ENCODE measurements at places on chromosomes 7 and 10.

GRCh38 chr10:23412223-23412622 is 26.7 kb upstream of the OTUD1 start:
- peak; percentile 75 for DNase-seq

DNA sequence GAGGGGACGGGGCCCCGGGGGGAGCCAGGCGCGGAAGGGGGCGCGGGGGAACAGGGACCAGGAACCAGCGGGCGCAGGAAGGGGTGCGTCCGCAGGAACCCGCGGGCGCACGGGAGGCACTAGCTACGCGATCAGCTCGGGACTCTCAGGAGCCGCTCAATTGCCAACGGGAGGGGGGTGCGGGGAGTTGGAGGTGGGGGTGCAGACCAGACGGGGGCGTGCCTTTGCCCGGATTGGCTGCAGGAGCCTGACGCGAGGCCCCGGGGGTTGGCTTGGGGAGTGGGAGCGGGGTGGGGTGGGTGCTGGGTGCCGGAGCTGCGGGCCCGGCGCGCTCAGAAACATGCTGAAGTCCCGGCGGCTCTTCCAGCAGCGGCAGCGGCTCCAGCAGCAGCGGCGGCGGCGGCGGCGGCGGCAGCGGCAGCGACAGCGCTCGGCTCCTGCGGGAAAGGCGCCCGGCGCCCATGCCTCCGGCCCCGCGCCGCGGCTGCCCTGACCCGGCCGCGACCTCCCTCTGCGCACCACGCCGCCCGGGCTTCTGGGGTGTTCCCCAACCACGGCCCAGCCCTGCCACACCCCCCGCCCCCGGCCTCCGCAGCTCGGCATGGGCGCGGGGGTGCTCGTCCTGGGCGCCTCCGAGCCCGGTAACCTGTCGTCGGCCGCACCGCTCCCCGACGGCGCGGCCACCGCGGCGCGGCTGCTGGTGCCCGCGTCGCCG is at the start of gene ADRB1:
Gene ADRB1, plus strand, starts transcription at position 335 of the 715 bp plus-strand sequence. Its CDS starts 267 bp downstream, at position 602.
- peak; percentile 54 for DNase-seq

- DNase-seq, result no peak
These were observed 54.4 kb downstream of the MGMT start for GRCh38 chr10:129521161-129522025.

DNA sequence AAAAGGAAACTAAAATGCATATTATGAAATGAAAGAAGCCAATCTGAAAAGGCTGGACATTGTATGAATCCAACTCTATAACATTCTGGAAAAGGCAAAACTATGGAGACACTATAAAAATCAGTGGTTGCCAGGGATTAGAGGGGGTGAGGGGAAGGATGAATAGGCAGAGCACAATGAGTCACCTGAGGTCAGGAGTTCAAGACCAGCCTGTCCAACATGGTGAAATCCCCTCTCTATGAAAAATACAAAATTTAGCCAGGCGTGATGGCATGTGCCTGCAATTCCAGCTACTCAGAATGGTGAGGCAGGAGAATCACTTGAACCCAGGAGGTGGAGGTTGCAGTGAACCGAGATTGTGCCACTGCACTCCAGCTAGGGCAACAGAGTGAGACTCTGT is 324.8 kb upstream of the PHYHIPL start:
- peak; percentile 24 for DNase-seq

- DNase-seq, result peak; percentile 89
These were observed 3.5 kb downstream of the ARID5B start for GRCh38 chr10:61904733-61905725.

GRCh38 chr10:62456611-62457101 is 82.5 kb downstream of the ZNF365 start:
- DNase-seq, result peak; percentile 14

- DNase-seq, result peak; percentile 28
These were observed 45.8 kb upstream of the PRSS58 start for GRCh38 chr7:142303650-142304049.

GRCh38 chr10:17943033-17943745 is 8.5 kb upstream of the SLC39A12 start:
- DNase-seq, result no peak

DNA sequence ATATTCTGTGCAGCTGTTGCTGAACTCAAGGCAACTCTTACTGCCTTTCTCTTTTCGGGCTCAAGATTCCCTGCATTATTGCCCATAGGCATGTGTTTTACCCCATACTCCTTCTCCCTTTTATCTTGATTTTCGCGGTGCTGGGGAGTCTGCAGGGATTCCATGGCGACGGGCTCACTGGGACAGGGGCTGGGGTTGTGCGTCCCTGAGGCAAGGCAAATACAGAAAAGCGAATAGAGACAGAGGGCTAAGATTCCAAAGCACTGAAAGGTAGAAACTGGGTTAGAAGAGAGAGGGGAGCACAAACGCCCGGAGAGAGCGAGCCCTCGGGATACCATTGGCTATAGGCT is 519 bp upstream of the RPP38 start:
- DNase-seq, result no peak

DNA sequence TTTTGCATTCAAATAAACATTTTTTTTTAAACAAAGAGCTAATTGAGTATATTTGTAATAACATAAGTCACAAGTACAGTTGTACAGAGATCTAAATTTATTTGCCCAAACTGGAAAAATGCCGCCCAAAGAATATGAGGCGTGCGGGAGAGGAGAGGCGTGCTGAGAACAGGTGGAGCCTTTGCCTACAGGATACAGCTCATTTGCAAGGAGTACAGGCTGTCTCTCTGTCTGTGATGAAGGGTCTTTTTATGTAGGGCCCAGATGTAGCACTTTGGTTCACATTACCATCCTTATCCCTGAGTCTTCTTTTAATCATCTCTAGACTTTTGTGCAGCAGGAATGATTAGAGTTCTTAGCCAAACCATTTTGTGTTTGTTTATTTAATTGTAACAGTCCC is 58.2 kb downstream of the POU6F2 start:
- no peak for DNase-seq

- peak; percentile 62 for DNase-seq
These were observed 68.9 kb upstream of the ADO start for GRCh38 chr10:62735464-62736167.

DNA sequence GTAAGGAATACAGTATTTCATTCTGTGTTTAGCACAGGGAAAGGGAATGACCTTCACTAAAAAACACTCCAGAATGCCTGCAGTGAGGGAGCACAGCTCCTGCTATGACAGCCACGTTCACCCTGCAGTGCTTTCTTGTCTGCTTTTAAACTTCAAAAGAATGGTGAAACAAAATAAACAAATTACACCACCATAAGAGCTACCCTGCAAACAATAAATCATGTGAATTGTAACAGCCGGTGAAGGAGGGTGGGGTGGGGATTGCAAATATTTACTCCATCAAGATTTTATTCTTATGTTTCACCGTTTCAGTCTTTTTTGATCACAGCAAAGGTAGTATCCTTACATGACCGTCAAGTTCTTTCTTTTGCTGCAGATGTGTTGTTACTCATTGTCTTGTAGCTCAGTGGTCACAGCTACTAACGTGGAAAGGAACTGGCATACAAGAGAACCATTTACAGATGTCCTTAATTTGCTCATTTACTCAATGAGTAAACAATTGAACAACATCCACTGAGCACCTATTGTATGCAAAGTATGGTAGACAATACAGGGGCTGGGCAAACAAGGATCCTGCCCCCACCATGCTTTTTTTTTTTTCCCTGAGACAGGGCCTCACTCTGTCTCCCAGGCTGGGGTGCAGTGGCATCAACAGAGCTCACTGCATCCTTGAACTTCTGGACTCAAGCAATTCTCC is 4.1 kb upstream of the CHN2 start:
- no peak for DNase-seq

DNA sequence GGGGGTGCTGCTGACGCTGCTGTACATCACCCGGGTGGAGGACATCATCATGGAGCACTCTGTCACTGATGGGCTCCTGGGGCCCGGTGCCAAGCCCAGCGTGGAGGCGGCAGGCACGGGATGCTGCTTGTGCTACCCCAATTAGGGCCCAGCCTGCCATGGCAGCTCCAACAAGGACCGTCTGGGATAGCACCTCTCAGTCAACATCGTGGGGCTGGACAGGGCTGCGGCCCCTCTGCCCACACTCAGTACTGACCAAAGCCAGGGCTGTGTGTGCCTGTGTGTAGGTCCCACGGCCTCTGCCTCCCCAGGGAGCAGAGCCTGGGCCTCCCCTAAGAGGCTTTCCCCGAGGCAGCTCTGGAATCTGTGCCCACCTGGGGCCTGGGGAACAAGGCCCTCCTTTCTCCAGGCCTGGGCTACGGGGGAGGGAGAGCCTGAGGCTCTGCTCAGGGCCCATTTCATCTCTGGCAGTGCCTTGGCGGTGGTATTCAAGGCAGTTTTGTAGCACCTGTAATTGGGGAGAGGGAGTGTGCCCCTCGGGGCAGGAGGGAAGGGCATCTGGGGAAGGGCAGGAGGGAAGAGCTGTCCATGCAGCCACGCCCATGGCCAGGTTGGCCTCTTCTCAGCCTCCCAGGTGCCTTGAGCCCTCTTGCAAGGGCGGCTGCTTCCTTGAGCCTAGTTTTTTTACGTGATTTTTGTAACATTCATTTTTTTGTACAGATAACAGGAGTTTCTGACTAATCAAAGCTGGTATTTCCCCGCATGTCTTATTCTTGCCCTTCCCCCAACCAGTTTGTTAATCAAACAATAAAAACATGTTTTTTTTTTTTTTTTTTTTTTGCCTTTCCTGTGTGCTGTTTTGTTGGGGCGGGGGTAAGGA is 55.8 kb downstream of the TSPAN15 start:
- no peak for DNase-seq

DNA sequence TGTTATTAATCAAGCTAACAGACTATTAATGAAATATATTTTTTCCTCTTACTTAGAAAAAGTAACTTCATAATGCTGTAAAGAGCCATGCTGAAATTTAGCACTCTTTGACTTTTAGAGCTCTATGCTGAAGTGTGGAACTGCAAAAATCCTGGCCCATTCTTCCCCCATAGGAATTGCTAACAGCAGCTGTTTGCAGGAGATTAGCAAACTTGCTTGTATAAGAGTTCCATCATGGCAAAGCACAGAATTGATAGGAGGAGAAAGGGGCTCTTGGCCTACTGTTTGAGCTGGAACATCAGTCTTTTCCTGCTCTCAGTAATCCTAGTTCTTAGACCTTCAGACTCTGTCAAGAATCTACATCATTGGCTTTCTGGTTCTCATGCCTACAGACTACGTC is 18.3 kb upstream of the GNAT3 start:
- no peak for DNase-seq

DNA sequence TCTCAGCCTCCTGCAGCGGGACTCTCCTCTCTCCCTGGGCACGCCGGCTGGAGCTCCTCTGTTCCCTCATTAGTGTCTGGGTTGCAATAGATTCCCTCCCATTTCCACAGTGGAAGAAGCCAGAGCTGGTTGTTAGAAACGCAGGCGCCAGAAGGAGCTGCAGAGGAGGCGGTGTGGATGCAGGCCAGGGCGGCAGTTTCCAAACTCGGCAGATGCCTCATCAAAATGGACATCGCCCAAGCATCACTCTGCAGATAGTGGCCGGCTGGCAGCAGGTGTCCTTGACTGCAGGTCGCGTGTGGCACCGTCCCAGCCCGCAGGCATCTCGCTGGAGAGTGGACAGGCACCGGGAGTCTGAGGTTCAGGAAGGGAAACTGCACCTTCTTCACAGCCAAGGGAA is 201.8 kb downstream of the TCERG1L start:
- no peak for DNase-seq

- DNase-seq, result no peak
These were observed 122.7 kb downstream of the RAPGEF5 start for GRCh38 chr7:22234227-22234626.

- DNase-seq, result no peak
These were observed 80.2 kb upstream of the PRR15 start for GRCh38 chr7:29483219-29484104.

DNA sequence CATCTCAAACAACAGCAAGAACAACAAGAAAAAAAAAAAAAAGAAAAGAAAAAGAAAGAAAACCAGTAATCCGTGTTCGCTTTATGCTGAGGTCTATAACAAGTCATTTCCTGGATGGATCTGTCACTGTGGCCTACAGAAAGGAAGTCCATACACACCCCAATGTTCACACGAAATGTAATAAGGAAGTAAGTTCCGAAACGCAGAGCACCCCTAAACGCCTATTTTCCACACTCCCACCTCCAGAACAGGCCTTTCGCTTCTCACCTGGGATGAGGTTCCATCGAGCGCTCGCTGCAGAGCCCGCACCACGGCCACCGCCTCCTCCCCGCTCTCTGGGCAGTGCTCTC is 735 bp downstream of the ZNF394 start:
- DNase-seq, result peak; percentile 53

DNA sequence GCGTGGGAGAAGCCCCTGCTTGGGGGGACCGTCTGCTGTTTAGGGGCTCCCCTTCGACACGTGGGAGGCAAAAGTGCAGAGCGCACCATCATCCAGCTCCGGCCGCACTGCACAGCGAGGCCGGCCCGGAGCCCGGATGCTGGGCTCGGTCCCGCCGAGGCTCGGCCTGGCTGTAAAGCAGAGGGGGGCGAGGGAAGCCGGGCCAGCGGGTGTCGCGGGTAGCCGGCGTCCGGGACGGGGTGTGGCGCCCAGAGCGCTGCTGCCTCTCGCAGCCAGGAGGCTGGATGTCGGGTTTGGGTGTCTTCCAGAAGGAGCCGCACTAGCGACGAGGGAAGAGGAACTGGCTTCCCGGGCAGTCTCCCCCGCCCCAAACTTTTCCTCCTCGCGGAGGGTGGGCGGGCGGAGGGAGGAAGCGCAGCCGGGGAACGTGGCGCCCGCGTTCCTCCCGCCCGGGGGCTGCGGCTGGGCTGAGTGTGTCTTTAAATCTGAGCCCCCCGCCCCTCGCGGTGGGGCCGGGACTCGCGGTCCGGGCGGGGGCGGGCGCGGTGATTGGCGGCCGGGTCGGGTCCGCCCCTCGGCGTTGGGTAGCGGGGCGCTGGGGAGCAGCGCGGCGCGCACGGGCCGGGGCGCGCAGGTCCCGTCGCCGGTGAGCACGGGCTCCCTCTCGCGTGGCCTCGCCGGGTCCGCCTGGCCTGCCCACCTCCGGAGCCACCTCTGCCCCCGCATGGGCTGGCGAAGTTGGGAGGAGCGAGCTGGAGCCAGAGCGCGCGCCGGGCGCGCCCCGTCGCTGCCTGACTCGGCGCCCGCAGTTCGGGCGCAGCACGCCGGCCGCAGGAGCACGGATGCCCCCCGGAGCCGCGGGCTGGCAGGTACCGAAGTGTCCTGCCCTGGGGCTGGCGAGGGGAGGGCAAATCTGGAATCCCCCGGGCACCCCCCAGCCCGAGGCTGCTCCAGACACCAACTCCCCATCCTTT is at the start of gene PALD1:
Gene PALD1, plus strand, starts transcription at position 577 of the 974 bp plus-strand sequence. CDS start 47,185 bp downstream, outside the sequence.
- DNase-seq, result peak; percentile 57

DNA sequence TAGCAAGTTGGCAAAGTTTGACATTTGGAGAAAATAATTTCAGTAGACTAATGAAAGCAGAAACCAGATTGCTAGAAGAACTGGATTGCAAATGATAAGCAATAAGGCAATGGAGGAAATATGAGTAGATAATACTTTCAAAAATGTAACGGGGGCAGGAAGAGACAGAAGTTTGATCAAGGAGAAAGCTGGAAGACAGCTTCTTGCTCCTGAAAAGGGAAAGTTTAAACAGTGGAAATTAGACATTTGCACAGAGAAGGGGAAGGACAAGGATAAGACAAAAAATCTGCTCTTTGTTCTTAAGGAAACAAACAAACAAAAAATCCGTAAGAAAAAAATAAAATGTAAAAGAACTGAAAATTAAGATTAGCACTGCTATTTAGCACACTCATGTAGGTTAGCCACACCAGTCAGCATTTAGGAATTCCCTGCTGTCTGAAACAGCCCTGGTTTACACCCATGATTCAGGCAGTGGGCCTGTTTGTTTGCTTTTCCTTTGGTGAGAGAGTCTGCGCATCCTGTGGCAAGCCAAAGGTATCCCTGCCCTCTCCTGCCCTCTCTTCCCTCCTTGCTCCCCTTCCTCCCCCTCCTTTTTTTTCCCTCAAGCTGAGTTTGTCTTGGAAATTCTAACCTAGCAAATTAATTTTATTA is 104.3 kb upstream of the CAV2 start:
- DNase-seq, result peak; percentile 94
